ENCODE measurements at places on chromosomes 11 and 22.

DNA sequence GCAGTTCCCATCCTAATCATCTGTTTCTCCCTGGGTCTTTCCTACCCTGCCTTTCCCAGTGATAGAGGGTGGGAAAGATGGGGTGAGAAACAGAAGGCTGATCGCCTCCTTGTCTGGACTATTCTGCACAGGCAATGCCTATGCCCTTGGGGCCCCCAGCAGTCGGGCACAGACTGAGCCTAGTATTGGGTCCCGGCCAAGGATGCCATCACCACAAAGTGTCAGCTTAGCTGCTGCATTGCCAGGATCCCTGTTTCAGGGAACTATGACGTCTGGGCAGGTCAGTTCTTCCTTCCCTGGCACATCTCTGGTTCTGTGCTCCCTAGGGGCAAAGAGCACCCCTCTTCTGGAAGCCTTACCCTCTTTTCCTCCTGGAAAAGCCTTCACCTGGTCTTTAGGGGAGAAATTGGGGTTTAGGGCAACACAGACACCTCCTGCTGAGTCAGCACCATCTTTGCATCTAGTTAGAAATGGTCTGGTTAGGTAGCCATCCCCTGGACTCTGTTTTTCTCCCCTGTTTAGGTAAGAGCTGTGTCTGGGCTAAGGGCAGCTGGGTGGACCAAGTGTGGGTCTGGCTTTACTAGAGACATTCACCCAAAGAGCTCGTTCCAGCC, 2.1 kb downstream of the ADAMTS8 start:
- no peak for DNase-seq

DNA sequence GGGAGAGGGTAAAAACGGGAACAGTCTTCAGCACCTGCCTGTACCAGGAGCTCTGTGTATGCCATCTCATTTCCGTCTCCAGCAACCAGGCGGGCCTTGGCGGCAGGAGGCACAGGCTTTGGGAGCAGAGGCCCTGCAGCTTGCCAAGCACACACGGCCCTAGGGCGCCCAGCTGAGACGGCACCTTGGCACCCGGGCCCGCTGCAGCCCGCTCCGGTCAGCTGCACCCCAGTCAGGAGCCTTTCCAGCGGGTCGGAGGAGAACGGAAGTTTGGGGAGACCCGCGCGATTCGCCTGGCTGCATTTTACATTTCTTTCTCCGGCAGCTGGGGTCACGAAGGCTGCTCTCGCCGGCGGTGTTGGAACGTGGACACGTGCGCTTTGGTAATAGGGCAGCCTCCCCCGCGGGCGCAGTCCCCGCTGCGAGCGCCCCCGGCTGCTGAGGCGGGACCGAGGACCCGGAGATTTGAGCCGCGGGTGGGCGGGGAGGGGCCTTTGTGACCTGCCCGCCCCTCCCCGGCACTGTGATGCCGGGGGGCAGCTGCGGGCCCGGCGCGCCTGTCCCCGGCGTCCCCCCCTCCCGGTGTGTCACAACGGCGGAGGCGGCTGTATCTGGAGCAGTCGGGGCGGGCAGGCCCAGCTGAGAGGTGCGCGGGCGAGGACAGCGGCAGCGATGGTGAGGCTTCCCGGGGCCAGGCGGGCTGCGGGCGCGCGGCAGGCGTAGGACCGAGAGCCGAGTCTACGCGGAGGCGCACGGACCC, at the start of gene TUBA8:
Gene TUBA8, plus strand, starts transcription at position 616 of the 760 bp plus-strand sequence. Its CDS starts 57 bp downstream, at position 673.
- DNase-seq = peak; percentile 9

GRCh38 chr11:131907371-131907770, 537.0 kb downstream of the NTM start:
- DNase-seq = no peak

DNA sequence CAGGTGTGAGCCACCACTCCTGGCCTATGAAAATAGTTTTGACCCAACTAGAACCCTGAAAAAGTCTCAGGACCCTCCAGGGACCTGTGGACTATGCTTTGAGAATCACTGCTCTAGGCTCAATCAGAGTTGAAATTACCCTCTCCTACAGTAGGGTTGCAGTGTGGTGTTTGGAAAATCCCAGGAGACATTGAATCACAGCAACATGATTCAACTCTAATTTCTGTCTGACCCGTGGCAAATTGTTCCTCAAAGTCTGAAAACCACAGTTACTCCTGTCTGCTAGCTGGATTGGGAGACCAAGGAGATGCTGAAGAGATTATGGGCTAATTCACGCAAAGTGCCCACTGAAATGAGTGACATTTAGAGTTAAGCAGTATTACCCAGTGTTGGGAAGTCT, 5.4 kb upstream of the MTMR3 start:
- no peak for DNase-seq

- no peak for DNase-seq
These were observed 123.4 kb upstream of the SEZ6L start for GRCh38 chr22:26045860-26046259.

DNA sequence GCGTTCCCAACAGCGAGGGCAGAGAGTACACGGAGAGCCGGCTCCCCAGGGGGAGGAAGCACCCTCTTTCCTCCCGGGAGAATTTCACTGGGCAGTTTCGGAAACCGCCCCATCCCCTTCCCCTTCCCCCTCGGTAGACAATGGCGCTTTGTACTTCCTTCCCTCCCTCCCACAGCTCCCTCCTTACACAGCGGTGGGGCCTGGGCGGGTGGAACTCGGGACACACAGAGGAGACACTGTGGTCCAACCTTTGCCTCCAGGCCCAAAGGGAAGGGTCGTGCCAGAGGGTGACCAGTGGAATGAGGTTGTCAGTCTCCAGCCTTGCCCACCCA, 4.3 kb downstream of the SMTN start:
- no peak for DNase-seq

GRCh38 chr11:102279641-102280170, 37.6 kb upstream of the BIRC3 start:
- no peak for DNase-seq

DNA sequence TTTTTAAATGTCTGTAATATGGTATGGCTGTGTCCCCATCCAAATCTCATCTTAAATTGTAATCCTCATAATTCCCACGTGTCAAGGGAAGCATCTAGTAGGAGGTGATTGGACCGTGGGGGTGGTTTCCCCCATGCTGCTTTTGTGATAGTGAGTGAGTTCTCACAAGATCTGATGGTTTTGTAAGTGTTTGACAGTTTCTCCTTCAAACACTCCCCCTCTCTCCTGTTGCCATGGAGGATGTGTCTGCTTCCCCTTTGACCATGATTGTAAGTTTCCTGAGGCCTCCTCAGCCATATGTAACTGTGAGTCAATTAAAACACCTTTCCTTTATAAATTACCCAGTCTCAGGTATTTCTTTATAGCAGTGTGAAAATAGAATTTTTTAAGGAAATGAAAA, 31.1 kb upstream of the CD44 start:
- no peak for DNase-seq
